DMS153 (cell line): ENCODE measurements at places on chromosomes 2 and 18.

GRCh38 chr2:9483107-9483506 is 8.8 kb downstream of the IAH1 start:
- DNase-seq, result no peak

- no peak for DNase-seq
Observed at GRCh38 chr2:137960223-137960622, 4.0 kb upstream of the HNMT start.

- DNase-seq, result no peak
Observed at GRCh38 chr18:59220164-59220783, 316 bp downstream of the GRP start.

DNA sequence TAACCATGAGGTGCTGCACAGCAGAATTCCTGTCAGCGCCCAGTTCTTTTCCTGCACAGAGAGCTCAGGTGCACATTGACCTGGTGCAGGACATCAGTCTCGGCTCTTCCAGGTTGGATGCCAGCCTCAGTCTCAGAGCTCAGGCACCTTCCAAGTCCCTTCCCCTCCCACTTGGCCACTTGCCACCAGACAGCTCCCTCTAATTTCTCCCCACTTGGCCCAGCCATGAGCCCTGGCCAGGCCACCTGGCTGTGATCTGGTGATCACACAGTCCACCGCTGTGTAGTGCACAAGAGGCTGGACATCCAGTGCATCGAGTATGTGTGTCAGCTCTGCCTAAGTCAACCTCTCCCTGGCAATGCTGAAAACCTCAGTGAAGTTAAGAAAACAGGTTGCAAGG is 336.6 kb upstream of the MYT1L start:
- DNase-seq, result no peak

DNA sequence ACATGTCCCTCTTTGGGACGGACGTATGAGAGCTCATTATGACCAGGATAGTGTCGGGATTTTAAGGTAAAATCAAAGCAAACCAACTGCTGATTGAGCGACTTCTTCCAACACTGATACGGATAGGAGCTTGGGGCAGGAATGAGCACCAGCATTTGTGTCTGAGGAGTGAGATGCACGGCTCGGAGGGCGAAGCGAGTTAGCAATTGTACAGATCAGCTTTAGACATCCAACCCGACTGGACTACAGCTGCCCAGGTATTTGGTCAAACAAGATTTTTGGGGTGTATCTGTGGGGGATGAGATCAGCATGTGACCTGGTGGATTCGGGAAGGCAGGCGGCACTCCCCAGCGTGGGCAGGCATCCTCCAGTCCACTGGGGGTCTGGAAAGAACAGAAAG is 76.1 kb downstream of the NDUFA10 start:
- no peak for DNase-seq

DNA sequence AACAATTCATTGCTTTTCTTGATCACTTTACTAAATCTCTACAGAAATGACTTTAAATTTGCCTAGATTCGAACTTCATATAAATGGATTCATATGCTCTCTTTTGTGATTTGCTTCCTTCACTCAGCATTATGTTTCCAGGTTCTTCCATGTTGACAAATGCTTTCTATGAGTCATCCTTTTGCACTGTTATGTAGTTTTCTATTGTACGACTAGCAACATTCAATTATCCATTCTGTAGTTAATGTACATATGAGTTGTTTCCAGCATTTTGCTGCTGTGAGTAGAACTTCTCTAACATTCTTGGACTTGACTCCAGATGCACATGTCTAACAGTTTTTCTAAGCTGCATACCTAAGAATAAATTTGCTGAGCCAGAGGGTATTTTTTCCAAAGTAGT is 66.5 kb upstream of the NEUROD1 start:
- DNase-seq, result no peak

- DNase-seq, result no peak
Observed at GRCh38 chr2:168114040-168114439, 133.4 kb downstream of the STK39 start.

GRCh38 chr2:216971593-216971992 is 111.7 kb upstream of the TNP1 start:
- no peak for DNase-seq

- DNase-seq, result no peak
Observed at GRCh38 chr2:136132825-136133155, 14.8 kb upstream of the CXCR4 start.

GRCh38 chr18:49933530-49934128 is 120.3 kb upstream of the ACAA2 start:
- DNase-seq, result no peak
